ENCODE measurements at places on chromosomes 1 and 21.

DNA sequence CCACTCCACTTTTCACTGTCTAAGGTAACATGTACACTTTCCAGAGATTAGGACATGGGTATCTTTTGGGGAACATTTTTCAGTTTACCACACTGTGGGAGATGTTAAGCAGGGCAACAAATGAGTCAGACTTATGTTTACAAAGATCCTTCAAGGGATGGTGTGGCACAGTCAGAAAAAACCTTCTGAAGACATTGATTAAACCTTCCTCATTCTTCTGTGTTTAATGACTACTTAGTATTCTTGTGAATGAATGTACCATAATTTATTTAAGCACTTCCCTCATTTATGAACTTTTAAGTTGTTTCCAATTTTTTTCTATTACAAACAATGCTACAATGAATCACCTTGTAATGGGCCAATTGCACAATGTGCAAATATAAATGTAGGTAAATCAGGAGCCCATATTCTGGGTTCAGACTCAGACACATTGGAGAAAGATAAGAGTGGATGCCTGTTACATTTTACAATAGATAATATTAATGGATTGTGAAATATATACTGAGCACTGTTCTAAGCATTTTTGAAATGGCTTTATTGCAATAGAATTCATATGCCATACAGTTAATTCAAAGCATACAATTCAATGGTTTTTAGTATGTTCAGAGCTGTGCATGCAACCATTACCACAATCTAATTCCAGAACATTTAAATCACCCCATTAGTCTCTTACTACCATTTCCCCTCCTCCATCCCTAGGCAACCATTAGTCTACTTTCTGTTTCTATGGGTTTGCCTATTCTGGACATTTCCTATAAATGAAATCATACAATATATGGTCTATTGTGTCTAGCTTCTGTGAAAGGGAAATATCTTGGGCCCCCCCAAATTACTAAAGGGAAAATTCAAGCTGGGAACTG, 1.9 kb upstream of the SFT2D2 start:
- no peak for DNase-seq

- no peak for DNase-seq
Observed at GRCh38 chr1:61436016-61436415, 288.9 kb downstream of the TM2D1 start.

- DNase-seq = no peak
Observed at GRCh38 chr1:45979778-45980176, 152.7 kb downstream of the PIK3R3 start.

GRCh38 chr1:209871430-209871829, 43.7 kb downstream of the UTP25 start:
- no peak for DNase-seq

- no peak for DNase-seq
Observed at GRCh38 chr1:224828691-224829090, 100.8 kb upstream of the DNAH14 start.

DNA sequence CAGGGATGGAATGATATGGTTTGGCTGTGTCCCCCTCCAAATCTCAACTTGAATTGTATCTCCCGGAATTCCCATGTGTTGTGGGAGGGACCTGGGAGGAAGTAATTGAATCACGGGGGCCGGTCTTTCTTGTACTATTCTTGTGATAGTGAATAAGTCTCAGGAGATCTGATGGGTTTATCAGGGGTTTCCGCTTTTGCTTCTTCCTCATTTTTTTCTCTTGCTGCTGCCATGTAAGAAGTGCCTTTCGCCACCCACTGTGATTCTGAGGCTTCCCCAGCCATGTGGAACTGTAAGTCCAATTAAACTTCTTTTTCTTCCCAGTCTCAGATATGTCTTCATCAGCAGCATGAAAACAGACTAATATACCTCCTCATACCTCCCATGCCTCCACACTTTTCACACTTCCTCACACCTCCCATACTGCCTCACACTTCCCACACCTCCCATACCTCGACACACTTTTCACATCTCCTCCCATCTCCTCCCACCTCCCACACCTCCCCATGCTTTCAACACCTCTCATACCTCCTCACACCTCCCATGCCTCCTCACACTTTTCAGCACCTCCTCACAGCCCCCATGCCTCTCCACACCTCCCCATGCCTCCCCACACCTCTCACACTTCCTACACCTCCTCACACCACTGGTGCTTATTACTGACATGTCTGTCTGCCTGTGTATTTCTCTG, 21.3 kb downstream of the GPR137B start:
- DNase-seq = peak; percentile 73

DNA sequence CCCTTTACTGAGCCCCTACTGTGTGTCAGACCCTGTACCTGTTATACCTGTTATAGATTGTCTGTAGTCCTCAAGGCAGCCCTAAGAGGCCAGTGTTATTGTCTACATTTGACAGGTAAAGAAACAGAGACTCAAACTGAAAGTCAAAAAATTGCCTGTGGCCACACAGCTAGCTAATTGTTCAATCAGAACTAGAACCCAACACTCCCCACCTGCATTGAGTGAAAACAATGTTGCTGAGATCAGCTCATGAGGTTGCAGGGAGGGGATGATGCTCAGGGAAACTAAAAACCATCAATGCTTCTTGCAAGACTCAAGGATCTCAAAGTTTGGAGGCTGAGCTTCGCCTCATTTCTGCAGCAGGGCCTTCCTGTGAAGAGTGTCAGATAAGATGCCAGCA, 109.5 kb upstream of the LMO4 start:
- no peak for DNase-seq

DNA sequence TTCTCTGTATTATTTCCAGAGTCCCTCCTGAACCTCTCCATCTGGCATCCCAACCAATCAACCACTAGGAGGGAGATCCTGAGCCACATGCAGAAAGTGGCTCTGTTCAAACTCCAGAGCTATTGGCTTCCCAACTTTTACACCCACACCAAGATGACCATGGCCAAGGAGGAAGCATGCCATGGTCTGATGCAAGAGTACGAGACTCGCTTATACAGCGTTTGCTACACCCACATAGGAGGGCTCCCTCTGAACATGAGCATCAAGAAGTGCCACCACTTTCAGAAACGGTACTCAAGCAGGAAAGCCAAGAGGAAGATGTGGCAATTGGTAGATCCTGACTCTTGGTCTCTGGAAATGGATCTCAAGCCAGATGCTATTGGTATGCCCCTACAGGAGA, 23.6 kb downstream of the RGSL1 start:
- peak; percentile 11 for DNase-seq

GRCh38 chr1:198605406-198605805, 33.4 kb upstream of the PTPRC start:
- no peak for DNase-seq

GRCh38 chr1:27489501-27489972, 430 bp downstream of the WASF2 start:
- DNase-seq = no peak

DNA sequence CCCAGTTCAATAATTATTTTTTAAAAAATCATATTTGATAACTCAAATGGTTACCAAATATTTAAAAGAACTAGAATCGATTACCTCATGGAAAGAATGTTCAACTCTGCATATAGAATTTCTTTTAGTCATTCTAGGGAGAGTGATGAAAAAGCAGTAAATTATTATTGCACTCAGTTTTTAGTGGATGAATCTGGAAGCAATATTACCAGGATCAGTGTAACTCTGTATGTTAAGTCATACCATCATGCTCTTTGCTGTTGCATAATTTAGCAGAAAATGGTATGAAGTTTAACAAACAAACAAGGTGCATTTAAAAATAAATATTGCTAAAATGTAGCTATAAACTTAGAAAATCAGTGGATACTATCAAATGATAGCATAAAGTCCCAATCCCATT, 46.1 kb upstream of the ARHGAP29 start:
- DNase-seq = no peak

GRCh38 chr1:111127923-111128643, 11.8 kb downstream of the DRAM2 start:
- DNase-seq = peak; percentile 91

- DNase-seq = no peak
Observed at GRCh38 chr1:232170909-232171308, 459.0 kb downstream of the SIPA1L2 start.

DNA sequence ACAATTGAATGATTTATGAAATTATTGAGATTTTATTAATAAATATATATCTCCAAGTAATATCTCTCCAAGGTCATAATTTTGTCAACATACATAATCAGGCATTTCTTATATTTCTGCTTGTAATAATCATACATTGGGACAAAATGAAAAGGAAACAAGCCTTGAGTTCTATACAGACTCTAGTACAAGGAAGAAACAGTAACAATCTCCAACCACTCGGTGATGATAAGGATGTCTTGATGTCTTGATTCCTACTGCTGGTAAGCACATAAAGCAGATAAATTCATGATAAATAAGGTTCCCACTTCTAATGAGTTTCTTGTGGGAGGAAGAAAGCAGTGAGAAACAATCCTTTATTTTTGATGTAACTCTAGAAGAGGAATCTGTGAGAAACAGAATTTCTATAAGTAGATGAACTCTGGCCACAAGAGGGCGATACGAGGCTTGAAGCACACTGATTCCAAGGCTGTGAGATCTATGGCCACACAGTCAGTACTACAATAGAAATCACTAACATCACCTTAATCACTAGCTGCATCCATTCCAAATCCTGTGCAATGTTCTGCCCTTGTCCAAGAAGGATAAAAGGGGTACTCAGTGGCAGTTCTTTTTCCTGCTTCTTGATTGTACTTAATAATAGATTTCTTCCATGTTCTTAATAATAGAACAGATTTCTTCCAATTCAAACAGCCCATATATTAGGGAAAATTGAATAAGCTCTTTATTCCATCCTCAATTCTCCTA, 41.4 kb upstream of the LRRC8B start:
- DNase-seq = peak; percentile 78

DNA sequence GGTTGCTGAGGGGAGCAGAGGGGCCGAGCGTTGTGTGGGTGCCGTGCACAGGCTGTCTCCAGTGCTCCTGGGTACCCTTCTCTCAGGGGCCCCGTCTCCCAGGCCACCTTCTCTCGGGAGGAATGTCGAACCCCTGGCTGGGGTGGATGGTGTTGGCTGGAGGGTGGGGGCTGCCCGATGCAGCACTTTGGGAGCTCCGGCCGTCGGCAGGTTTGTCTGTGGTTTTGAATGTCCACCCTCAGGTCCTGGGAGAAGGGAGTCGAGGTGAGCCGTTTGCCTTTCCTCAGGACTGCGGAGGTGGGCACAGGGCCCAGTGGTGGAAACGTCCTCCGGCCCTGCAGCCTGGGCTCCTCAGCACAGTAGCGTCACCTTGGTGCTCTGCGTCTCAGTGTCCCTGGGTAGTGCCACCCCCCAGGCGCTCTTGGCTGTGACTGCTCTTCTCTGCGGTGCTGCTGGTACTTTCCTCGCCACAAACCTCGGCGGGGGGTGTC, 14.5 kb downstream of the SLX9 start:
- DNase-seq = no peak

DNA sequence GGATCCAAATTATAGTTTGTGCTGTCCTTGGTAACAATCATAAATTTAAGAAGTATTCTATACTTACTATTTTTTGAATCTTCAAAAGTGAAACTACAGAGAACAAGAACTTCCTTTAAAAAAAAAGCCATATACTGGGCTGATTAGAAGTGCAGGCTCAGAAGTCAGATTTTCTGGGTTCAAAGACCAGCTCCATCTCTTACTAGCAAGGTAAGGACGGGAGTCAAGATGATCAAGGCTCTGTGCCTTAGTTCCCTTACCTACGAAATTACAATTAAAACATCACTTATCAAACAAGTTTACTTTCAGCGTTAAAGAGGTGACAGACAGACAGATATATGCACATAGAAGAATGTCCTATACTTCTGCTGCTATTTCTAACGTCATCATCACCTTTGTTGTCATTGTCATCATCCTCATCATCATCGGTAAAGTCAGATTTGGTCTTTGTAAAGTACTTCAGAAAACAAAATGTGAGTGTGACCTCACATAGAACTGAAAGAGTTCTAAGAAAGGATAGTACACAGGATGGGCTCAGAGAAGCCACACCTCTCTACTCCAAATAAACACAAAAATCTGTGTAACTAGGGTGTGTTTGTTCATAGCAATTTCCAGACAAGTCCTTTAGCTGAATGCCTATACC, 178.7 kb downstream of the VAV3 start:
- DNase-seq = peak; percentile 34

- peak; percentile 90 for DNase-seq
Observed at GRCh38 chr1:245673881-245674414, 519.2 kb downstream of the KIF26B start.

- DNase-seq = no peak
Observed at GRCh38 chr1:202233804-202234203, 40.2 kb downstream of the LGR6 start.

DNA sequence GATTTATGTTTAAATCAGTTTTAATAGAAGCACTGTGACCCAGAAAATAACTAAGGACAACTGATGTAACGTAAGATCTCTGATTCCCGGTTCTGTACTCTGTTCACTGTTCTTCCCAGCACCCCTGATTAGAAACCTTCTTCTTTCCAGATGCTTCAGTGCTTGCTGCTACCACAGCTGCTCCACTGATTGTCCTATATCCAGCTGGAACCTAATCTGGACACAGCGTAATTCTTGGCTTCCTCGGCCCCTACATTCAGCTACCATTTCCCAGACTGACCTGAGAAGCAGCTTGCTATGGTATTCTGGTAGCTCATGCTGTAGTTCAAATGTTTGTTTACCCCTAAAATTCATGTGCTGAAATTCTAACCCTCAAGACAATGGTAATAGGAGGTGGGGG, 302.7 kb downstream of the GRIK1 start:
- DNase-seq = no peak

DNA sequence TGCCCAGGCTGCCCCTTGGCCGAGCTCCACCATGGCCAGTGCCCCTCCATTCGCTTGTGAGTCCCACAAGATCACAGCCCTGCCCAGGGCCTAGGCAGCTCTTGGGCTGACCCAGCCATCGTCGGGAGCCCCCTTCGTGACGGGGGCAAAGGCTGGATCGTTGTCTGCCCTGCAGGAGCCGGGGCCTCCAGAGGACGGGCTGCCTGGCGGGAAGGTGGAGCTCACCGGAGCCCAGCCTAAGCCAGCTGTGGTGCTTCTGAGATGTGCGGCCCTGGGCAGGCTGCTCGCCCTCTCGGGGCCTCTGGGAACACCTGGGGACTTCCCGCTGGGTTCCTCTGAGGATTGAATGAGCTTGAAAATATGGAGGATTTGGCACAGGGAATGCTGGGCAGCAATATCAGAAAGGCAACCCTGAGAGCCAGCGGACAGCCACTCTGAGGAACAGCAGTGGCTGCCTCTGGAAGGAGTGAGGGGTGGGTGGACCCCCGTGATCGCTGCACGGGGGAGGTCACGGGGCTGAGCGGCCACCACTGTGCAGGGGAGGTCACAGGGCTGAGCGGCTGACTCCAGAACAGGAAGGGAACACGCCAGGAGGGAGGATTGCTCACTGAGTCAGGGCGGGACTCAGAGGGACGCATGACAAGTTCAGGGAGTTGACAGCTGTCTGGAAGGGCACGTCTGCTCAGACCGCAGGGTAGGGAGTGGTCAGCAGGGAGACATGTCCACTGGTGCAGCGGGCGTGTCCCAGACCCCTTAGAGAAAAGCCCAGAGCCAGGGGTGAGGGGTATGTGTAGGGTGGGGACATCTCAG, 19.3 kb downstream of the TP73 start:
- DNase-seq = no peak

GRCh38 chr1:93463960-93464359, 16.0 kb downstream of the FNBP1L start:
- DNase-seq = no peak

- no peak for DNase-seq
Observed at GRCh38 chr1:28126212-28126611, 37.8 kb upstream of the EYA3 start.
